Spinal cord (tissue), 10 donors: ENCODE measurements at places on chromosomes 3 and 15.

DNA sequence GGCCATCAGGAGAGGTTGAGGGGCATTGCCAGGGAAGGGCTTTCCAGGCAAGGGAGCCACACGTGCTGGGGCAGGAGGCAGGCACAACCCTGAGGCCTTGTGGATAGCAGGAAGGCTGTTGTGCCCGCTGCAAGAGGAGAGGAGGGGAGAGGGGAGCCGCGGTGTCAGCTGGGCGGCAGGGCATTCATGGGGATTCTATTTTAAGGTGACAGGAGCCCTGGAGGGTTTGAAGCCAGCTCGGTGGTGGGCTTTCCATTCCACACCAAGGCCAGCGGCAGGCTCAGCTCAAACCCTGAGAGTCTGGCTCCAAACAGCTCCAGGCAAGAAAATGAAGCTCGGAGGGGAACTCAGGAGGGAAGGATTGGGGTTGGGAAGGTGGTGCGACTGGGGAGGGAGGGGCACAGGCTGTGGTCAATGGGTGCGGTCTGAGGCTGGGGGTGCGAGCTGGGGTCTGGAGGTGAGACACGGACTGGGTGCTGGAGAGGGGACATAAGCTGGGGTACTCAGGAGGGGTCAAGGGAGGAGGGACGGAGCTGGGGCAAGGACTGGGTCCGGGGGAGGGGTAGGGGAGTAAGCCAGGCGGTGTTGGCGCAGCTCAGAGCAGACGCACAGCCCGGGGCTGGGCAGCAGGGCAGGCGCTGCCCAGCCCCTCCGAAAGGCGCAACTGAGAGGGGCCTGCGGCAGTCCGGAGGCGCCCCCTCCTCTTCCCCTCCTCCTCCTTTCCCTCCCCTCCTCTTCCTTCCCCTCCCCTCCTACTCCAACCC, 43.4 kb downstream of the TPRA1 start:
- no peak for DNase-seq

DNA sequence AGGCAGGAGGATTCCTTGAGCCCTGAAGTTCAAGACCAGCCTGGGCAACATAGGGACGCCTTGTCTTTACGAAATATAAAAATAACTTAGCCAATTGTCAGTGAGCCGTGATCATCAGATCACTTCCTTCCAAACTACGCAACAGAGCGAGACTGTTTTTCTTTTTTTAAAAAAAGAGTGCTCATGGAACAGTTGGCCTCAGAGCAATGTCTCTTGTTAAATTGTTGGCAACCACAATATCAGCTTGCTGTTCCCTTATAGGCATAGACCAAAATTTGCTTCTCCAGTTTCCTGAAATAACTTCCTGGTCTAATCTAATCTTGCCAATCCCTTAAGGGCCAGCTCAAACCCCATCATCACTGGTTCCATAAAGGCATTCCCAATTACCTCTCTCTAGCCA, 93.3 kb upstream of the SLC4A7 start:
- no peak for DNase-seq

GRCh38 chr3:138971766-138972320, 24.8 kb downstream of the FOXL2NB start:
- DNase-seq: no peak

GRCh38 chr3:106386050-106386449, 517.2 kb upstream of the CBLB start:
- no peak for DNase-seq

DNA sequence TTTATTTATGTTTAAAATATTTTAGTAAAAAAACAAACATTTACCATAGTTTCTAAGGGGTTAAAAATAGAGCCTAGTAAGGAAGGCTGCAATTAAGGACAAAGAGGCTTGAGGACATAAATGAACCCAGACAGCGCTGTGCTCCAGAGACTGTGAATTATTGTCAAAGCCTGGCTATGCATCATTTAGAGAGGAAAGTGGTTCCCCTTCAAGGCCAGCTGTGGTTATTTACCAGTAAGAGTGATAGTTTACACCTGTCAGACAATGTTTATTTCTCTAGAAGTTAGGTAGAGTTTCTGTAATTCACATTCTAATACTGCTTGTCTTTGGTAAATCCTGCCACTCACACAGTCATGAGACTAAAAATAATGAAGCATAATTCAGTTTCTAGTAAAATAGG, 32.4 kb upstream of the PIK3R4 start:
- DNase-seq: no peak

- no peak for DNase-seq
These were observed 23.5 kb downstream of the MKRN3 start for GRCh38 chr15:23589012-23589411.

DNA sequence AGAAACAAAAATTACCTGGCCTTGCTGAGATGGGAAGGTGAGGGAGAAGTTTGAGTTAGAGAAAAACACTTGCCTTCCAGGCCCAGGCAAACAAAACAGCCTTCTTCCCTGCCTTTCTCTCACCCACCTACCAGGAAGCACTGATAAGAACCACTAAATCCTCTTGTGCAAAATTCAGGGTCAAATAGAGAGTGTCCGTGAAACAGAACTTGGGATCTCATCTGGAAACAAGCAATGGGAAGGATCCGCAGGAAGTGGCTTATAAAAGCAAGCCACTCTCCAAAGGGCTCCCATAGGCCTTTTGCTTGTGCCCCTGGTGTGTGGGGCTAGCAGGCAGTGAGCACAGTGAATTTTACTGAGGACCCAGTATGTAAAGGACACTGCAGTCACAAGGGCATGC, 11.0 kb downstream of the ADAMTS9 start:
- DNase-seq: no peak

DNA sequence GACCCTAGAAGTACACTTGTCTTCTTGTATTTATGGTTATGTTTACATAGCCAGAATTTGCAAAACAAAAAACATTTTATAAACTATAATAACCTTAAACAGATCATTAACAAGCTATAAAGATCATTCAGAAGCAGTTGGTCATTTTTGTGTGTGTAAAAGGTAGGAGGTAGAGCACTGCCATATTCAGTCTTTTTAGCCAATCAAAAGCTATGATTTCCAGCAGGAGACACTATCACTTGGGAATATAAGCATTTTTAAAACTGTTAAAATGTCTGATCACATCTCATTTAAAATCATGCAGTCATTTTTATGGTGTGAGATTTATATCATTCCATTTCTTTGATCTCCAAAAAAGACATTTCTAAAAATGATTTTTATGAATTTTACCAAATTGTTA, 42.6 kb upstream of the ATP2C1 start:
- DNase-seq: no peak

GRCh38 chr3:67587301-67587700, 67.1 kb downstream of the SUCLG2 start:
- DNase-seq: peak; percentile 44

- peak; percentile 15 for DNase-seq
These were observed 7.2 kb downstream of the CD276 start for GRCh38 chr15:73691396-73691795.

GRCh38 chr15:85000189-85000864, 18.7 kb downstream of the PDE8A start:
- DNase-seq: no peak

GRCh38 chr3:61944726-61945125, 383.4 kb downstream of the PTPRG start:
- DNase-seq: no peak

DNA sequence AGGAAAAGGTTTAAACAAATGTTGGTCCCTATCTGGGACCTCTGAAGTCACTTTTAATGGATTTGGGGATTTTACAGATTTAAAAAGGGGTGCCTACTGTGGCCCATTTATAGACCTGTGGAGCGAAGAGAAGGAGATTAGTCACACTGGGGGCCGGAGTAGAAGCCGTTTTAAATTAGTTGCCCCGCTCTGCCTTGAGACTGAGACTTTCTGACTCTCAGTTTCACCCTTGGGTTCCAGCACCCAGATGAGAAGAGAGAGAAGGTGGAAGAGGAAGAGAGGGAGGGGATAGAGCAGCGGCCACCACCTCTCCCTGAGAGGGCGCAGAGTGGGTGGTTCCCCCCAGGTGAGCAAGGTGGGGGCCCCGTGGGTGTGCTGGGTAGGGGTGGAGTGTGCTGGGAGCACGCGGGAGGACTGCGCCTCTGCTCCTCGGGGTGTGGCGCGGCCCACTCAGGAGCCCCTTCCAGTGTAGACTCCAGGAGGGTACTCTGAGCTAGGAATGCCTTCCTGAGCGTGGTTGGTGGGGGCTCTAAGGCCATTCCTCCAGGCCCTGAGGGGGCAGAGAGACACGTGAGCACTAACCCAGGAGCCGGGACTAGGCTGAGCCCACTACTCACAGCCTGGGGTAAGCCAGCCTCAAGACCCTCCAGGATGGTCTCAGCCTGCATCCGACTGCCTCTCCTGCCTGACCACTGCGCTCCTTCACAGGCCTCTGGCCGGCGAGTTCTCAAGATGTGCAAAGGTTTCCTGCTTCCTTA, 32.6 kb upstream of the RAB6B start:
- DNase-seq: peak; percentile 1
